Colonic mucosa (tissue), 4 donors: ENCODE measurements at places on chromosomes 2 and 18. TPM values are rescaled to one million over a fixed set of nuclear protein-coding genes. Genes with fewer than 3 reads are reported as not detected.

GRCh38 chr18:46275370-46275769 lies 171.2 kb downstream of the HAUS1 start:
- DNase-seq: no peak

DNA sequence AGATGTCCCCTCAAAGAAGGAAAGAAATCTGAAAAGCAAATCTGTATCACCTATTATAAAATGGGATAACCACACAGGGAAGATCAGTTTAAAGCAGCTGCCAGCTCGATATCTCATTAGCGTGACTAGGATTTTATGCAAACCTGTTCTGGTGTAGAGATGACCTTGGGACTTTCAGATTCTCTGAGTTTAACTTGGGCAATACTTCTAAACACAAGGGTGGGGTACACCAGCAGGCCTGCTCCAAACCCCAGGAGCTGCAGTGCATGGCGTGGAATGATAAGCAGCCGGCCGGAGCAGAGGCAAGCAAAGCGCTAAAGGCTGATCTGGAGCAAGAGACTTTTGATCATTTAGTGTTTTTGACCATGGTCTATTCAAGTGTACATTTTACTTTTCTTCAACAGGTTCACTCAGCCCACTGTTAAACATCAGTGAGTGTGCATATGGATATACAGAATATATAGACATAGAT lies 4.7 kb downstream of the SERTAD2 start:
- DNase-seq: peak; percentile 66

SATB2 gene
- total RNA-seq: 133 TPM

DNA sequence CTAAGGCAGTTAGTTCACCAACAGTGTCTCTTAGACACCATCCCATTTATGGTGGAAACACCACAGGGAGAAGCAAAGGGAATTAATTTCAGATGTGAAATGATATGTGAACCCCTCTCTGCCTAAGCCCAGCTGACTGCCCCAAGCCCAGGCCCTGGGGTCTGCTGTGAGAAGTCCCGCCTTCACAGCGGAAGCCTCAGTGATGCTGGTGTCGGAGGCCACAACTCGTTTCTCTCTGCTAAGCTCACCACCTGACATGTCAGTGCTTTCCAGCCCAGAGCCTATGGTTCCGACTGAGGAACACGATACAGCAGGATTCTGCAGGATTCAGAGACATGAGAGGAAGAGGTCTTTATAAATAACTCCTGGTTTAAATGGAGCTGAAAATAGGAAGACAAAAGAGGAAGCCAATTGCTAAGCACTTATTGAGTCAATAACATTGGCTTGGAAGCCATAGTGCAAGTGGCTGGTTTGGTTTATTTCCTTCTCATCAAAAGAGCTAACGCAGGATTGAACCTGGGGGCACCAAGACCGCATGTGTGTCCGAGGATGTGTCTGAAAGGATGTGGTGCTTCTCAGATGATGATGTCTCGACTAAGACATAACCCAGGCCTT lies 21.9 kb upstream of the LOXHD1 start:
- no peak for DNase-seq

DNA sequence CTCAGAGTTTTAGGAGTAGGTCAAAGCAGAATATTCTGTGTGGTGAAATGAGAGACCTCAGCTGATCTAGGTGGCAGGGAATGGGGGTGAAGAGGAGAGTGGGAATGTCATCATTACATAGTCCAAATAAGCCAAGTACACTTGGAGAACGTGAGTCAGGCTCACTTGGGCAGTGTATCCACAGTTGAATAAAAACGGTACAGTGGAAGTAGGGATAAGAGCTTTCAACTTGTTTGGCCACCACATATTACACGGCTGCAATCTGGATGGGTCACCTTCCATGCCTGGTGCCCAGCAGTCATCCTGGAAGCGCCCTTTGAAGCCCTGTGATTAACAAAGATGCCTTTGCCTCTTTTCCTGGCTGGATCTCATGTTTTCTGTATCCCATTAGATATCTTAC lies 28.6 kb downstream of the MIB1 start:
- DNase-seq: no peak

CXCR2 gene
- 0.07 TPM for total RNA-seq

- no peak for DNase-seq
Measured at GRCh38 chr18:8224576-8224975, 384.7 kb upstream of the RAB12 start.

- no peak for DNase-seq
Measured at GRCh38 chr18:63648241-63648640, 4.2 kb upstream of the SERPINB4 start.

DNA sequence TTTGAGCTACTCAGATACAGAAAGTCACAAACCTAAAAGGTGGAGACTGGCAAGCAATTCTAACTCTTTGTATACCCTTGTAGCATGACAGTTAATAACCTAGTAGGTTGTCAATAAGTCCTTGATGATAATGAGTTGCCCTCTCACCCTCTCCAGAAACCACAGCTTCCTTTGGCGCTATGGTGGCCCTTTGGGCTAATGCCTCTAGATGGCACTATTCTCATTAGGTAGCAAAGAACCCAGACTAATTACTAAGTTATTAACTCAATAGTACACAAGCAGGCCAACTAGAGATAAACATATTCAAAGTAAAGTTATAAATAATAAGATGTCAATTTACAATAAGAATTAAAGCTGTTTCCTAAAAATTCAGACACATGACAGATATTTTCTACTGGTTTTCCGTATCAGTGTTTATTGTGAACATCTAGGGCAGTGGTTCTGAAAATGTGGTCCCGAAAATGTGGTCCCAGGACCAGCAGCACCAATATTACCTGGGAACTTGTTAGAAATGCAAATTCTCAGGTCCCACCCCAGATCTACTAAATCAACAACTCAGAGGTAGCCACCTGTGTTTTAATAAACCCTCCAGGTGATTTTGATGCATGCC lies 41.1 kb downstream of the LDAH start:
- DNase-seq: no peak

DNA sequence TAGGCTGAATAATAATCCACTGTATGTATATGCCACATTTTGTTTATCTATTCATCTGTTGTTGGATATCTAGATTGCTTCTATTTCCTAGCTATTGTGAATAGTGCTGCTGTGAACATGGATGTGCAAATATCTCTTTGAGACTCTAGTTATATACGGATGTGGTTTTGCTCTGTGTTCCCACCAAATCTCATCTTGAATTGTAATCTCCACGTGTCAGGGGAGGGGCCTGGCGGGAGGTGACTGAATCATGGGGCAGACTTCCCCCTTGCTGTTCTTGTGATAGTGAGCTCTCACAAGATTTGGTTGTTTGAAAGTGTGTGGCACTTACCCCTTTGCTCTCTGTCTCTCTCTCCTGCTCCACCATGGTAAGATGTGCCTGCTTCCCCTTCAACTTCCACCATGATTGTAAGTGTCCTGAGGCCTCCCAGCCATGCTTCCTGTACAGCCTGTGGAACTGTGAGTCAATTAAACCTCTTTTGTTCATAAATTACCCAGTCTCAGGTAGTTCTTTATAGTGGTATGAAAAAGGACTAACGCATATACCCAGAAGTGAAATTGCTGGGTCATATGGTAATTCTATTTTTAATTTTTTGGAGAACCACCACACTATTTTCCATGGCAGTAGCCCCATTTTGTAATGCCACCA lies 86.1 kb upstream of the UPP2 start:
- no peak for DNase-seq

GRCh38 chr2:182404092-182404491 lies 22.7 kb downstream of the PDE1A start:
- no peak for DNase-seq

GRCh38 chr2:215624423-215624829 lies 188.6 kb upstream of the FN1 start:
- DNase-seq: no peak

DNA sequence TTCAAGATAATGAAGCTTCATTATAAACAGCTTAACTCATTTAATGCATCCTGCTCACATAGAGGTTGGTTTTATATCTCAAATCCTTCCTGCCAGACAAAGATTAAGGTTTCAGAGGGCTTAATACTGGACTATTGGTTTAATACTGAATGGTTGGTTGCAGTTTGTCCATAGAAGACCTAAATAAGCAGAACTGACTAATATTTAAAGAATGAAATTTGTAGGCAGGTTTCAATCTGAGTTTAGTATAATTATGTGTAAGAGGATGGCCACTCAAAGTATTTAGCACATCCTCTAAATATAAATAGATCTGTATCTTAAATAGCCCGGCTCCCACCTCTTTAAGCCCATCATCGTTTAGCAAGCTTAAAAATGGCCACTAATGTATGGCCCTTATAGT lies 92.5 kb downstream of the EPB41L5 start:
- no peak for DNase-seq

DNA sequence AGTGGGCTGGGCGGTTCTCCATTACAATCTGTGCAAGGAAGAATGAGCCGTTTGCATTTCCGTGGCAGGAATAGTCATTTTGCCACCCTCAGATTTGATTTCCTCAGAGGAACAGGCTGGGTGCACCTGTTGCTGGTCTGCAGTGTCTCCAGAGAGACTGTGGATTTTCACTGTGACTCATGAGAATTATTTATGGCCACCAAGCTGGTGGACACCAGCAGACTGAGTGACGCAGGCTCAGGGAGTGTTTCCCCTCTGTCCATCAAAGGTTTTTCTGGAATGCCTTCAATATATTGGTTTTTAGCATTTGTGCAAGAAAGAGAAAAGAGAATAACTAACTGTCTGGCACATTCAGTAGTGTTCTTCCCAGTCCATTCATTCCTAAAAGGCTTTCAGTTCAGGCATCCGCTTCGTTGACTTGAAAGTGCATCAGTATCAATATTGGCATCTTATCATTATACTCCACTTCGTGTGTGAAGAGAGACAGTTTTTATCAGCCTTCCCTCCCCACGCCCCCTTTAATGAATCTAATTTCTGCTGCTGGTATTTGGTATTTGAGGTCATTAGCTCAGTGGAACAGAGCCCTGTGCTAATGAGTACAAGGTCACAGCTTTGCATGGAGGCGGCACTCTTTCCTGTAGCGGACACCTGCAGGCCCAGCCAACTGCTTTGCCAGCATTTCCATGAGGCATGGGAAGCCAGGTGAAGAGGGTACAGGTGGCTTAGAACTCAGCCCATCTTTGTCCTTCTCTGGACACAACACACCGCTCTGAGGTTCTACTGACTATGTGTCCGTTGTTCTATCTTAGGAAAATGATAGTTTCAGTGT lies 39.9 kb downstream of the PRKCE start:
- no peak for DNase-seq

DNA sequence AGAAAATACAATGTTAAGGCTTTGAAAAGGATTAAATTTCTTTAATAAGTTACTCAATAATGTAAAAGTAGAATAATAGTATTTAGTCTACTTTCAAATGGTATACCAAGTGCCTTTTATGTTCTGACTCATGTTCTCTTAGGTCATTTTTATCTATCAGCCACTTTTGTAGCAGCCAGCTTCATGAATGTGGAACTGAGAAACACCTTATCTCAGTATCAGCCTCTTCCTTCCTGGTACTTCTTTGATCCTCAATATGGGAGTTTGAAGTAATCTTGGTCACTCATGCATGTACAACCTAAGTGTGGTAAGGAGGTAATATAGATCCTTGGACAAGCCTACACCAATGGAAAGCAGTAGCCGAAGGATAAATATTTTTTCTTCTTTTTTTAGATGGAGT lies 180.4 kb upstream of the NRXN1 start:
- DNase-seq: no peak

LHCGR gene
- not detected for total RNA-seq

DNA sequence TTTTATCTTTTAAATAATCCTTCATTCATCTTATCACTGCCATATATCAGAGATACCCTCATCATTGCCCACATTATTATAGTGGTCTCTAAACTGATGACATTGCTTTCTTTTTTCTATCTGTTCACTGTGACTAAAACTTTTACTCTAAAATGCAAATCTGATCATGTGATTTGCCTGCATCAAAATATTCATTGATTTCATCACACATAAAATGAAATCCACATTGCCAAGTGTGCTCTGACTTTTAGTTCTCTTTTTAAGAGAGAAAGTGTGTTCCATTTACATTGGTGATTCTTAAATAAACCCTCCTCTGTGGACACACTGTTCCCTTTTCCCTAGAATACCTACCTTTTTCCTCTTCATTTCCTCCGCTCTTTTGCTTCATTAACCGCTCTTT lies 7.5 kb downstream of the REL start:
- no peak for DNase-seq

RFTN2 gene
- 0.49 TPM for total RNA-seq

DNA sequence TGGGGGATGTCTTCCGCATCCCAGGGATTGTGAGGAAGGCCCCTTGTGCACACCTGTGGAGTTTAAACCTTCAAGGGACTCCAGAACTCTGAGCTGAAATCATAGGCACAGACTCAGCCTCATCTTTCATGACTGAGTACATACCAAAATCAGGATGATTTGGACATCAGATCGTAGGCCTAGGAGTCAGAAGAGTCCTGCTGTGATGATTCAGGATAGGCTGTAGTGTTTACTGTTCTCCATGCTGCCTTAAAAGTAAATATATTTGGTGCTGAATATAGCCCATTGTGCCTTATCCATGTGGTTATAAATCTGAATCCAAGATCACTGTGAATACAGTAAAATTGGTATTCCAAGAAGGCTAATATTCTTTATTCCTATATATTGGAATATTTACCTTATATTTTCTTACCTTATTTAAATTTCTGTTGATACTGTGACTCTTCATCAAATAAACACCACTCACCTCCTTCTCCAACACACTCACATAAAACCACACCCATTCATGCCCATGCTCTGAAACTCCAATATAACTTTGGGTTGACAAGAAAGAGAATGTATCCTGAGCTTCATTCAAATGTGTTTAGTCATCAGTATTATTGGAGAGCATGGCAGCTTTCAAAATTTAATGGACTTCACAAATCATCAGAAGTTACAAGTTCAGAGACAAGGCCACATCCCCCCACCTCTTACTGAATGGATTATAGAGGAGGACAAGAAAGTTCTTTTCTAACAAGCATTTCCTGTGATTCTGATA lies 561.4 kb upstream of the LINC00305 start:
- no peak for DNase-seq

FHOD3 gene
- 2.5 TPM for total RNA-seq

NMS gene
- total RNA-seq: not detected

REG1B gene
- total RNA-seq: 10.2 TPM

IKZF2 gene
- total RNA-seq: 4.8 TPM

DNA sequence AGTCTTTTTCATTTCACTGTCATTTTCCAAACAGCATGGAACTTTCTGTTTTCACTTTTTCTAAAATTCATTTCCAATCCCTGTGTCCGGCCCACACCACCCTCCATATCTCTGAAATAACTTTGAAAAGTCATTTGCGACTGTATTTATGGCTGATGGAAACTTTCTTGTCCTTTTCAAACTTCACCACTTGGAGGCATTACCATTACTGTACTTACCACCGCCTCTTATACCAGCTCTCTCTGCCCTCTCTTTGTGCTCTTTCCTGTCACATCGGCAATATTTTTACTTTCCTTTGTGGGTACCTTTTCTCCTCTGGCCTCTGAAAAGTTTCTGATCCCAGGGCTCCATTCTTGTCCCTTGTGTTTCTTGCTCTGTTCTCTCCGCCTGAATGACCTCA lies 39.5 kb upstream of the IL1RL1 start:
- DNase-seq: no peak

MYO1B gene
- total RNA-seq: 75.0 TPM

DNA sequence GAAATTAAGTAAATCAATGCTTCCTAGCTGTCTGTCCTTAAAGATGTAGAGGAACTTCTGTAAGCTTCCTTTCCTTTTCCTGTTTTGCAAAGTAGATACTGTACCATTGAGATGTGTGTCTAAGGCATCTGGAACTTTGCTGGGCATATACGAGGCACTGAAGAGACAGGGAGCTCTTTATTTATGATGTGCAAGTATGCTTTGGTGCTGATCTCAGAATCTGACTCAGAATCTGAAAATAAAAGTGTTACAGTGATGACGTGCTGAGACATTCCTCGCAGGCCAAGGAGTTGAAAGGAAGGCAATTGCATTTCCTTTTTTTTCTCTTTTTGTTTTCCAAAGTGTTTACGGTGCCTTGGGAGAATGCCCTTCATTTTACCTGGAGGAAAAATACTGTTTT lies 230.9 kb upstream of the RGPD4 start:
- no peak for DNase-seq
